ENCODE measurements at places on chromosomes 7 and 10.

- DNase-seq = peak; percentile 20
Observed at GRCh38 chr10:50501478-50501877, 122.3 kb downstream of the SGMS1 start.

DNA sequence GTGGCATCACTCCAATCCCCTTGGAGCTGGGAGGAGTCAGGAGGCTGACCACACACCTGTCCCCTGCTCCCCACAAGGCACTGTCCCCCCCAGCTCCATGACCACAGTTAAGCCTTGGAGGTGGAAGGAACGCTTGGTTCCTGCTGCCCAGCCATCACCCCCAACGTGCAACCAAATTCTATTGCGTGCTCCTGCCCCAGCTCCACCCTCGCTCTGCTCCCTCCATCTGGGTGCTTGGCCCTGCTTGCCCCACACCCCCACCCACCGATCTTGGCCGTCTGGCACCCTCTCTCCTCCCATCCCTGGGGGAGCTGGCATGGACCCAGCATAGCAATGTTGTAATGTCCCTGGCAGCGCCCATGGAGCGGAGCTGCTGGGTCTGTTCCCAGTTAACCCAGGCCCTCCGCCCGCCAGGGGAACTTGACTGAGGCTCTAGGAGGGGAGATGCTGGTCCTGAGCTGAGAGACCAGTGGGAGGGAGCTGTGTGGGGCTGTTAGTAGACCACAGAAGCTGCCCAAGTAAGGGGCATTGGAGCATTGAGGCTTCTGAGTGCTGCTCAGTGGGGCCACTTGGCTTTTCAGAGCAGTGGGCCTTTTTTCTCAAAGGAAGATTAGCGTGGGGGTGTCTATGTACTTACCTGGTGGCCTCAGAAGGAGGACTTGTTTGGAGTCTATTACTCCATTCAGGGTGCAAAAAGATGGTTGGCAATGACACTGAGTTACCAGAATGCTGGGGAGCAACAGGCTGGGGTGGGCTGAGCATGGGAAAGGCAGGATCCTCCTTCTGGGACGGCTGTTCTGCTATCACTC, 1.1 kb downstream of the EPHB6 start:
- no peak for DNase-seq

DNA sequence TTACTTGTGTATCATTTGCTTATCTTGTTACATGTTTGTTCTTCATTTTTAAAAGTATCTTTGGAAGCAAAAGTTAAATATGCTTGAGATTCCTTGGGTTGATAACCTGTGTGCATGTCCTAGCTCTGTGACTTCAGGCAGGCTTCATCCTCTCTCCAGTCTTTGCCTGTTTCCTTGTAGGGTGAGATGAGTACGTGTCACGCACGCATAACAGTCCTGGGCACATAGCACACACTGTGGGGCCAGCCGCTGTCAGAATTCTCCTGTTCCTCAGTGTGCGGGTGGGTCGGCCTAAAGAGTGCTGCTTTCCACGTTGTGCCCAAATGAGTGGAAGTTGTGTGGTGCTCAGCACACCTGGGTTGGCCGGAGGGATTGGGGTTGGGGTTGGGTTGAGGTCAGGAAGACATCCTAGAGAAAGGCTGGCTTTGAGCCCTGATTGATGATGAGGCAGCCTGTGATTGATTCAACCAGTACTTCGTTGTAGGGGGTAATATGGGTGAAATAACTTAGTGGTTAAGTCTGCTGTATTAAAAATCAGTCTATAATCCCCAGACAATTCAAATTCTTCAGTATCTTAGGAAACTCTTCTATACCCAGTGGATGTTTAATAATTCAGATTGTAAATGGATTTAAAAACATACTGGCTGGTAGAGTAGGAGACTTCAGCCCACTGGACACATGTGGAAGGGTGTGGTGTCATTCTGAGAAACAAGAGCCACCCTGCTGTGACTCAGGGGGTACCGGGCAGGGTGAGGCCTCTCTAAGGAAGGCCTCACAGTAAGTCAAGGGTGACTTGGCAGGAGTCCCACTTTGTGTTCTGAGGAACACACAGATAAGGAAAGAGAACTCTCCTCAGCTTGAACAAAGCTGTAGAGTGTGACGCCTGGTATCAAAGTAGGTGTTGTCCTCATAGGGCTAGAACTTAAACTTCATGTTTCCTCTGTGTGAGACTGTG, 54.8 kb downstream of the DAGLB start:
- peak; percentile 81 for DNase-seq

DNA sequence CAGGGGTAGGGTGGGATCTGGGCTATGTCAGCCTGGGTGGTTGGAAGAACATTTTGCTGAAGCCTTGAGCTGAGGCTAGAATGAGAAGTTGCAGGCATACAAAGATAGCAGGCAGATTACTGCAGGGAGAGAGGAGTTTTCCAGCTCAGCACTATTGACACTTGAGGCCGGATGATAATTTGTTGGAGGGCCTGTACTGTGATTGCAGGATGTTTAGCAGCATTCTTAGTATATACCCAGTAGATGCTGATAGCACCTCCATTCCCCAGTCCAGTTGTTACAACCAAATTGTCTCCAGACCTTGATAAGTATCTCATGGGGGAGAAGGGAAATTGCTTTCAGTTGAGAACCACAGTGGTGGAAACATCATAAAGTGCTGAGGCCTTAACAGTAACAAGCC, 158.6 kb upstream of the CHRM2 start:
- no peak for DNase-seq

GRCh38 chr7:27955011-27955410, 215.0 kb downstream of the TAX1BP1 start:
- DNase-seq = no peak

GRCh38 chr10:133377025-133377817, 1.8 kb upstream of the PAOX start:
- DNase-seq = no peak

- no peak for DNase-seq
Observed at GRCh38 chr7:49001610-49002033, 77.3 kb downstream of the CDC14C start.

GRCh38 chr7:17844022-17844421, 96.3 kb downstream of the SNX13 start:
- no peak for DNase-seq

DNA sequence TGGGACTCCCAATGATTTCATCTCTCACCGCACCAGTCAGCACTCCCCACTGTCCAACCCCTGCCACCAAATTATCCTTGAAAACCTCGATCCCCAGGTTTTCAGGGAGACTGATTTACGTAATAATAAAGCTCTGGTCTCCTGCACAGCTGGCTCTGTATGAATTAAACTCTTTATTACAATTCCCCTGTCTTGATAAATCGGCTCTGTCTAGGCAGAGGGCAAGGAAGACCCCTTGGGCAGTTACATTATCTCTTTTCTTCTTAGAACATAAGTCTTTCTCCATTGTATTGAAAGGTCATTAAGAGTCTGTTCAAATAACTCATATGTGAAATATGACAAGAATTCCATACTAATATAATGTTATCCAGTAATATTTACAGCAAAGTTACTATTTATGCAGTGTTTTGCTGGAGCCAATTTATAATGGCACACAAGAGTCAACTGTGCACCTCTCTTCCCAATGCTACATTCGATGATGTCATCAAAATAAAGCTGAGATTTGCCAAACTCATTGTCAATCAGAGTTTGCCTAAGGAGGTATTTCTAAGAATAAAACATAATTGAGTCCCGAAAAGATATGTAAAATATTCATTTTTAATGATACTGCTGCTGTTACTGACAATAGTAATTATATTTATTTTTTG, 1297.2 kb upstream of the LRRTM3 start:
- no peak for DNase-seq

GRCh38 chr7:3307435-3307834, 6.4 kb downstream of the SDK1 start:
- no peak for DNase-seq

DNA sequence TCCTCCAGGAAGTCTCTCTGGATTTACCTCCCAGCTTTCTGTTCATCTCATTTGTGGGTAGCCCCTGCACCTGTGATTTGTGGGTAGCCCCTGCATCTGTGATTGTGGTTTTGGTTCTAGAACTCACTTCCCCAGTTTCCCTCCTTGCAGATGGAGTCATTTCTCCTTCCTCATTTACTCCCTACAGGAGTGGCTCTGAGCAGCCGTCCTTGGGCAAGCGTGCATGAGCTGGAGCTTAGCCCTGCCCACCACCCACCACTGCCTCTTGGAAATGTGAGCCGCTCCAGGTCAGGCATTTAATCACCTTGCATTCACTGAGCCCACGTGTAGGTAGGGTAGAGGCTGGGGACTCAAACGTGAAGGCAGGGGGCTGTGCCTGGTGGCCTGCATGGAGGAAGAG, 8.2 kb downstream of the COL26A1 start:
- DNase-seq = no peak

- DNase-seq = no peak
Observed at GRCh38 chr7:116443101-116443523, 56.4 kb upstream of the CAV2 start.

DNA sequence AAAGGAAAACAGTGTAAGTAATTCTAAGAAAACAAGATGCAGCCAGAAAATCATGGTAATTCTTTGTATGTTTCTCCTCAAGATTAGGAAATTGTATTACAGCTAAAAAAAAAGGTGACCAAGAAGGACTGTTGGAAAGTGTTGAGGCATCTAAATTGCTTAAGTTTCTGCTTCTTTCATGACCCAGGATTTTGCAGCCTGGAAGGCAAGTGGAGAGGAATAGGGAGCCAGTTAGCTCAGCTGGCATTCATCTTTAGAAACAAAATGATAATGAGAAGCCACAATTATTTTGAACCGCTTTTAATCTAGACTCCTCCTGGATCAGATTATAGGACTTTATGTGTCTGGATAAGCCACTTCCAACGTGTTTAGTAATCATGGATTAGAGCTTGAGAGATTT, 56.8 kb upstream of the TMEM229A start:
- no peak for DNase-seq

- no peak for DNase-seq
Observed at GRCh38 chr7:139993169-139993568, 69.6 kb downstream of the PARP12 start.

DNA sequence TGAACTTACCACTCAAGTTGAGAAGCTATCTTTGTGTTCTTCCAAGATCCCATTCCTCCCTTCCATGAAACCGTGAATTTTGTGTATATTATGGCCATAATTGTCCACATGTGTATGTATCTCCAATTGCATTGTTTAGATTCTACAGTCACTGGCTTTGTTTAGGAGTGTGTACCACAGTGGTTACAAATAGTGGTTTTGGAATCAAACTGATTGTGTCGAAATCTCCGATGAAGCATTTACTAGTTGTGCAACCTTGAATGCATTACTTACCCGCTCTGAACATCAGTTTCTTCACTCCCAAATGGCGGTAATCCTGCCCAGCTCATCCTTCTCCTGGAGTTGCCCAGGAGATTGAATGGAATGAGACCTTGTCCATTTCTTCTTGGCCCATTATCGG, 145.0 kb upstream of the ZNF32 start:
- no peak for DNase-seq

- no peak for DNase-seq
Observed at GRCh38 chr10:49164559-49165188, 23.5 kb downstream of the TMEM273 start.

DNA sequence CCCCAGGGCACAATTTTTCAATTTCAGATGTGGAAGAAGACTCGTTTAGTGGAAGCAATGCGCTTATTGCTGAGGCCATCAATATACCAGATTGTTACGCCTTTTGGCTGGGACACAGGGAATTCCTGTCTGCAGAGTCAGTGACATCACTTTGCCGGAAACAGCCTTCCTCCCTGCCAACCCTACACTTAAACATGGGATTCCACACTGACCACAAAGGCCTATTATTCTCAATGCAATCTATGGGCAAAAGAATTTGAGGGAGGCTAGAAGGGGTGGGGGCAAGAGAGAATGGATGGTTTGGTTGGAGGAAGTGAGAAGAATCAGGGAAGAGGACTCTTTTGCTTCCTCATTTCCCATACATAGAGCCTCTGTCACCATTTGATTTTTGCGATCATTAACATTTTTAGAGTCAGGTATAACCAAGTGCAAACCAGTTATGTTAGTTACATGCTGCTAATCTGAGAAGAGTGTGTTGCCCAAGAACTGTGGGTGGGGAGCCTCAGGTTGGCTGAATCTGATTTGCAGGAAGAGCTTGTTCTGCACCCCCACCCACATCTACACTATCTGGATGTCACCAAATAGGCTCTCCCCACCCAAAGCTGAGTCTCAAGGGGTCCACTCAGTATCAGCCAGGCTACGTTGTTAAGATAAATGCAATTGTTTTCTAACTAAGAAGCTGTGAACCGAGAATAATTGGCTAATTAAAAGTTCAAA, 58.2 kb downstream of the ENTPD1 start:
- no peak for DNase-seq

GRCh38 chr7:11480143-11480542, 351.9 kb downstream of the THSD7A start:
- DNase-seq = no peak

DNA sequence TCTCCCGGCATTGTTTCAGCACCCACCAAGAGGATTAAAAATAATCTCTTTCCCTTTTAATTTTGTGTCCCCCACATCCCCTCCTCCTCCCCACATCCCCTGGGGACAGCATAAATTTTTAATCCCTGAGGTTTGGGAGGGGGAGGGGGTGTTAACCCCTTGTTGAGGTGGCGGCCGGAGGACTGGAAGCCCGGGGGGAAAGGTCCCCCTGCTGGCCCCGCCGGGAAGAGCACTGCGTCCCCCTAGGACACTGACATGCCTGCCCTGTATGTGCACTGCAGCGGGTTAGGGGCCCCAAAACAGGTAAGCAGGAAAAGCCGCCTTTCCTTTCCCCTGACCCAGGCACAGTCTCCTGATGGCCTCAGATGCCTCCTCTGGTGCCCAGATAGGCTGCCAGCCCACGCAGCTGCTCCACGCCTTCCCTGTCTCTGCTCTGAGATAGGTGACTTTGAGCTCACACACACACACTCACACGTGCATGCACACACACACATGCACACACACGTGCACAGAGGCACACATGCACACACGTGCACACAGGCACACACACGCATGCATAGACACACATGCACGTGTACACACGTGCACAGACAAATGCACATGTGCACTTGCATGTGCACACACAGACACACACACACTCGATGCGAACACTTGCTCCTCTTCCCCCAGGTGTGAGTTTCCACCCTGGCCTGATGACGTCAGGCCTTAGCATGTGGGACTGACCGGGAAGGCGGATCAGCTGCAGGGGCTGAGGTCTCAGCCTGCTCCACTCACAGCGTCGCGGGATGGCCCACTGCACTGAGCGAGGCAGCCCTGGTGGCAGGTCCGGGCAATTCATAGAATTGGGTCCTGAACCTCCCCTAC, 12.3 kb downstream of the CNPY1 start:
- DNase-seq = no peak

GRCh38 chr10:77377678-77378352, 259.8 kb downstream of the KCNMA1 start:
- no peak for DNase-seq

DNA sequence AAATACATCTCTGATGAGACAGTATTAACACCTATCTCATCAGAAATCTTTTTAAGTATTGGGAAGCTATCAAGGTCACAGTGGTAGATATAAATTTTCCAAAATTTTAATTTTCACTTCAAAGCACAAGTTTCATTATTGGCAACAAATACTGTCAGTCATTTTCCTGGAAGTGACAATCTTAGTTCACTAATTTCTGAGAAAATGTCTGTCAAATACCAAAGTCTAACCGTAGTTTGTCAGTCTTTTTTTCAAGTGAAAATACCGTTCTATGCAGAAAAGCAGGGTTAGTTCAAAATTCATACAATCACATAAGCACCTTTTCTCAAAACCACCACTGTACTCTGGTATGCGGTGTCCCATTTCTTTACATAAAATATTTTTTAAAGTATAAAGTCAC, 40.4 kb downstream of the CACUL1 start:
- no peak for DNase-seq

All from hematopoietic multipotent progenitor cell treated with erythropoietin and hydrocortisone succinate and interleukin-3 and kit ligand, for 17 days (in vitro differentiated cells).